Peyer's patch (tissue), 4 donors: ENCODE measurements at places on chromosomes 1 and 21. TPM values are rescaled to one million over a fixed set of nuclear protein-coding genes. Genes with fewer than 3 reads are reported as not detected.

LZIC gene
- 38.8 TPM for total RNA-seq

SLC22A15 gene
- total RNA-seq = 0.53 TPM

RPTN gene
- total RNA-seq = not detected

SPRR5 gene
- not detected for total RNA-seq

GRCh38 chr1:161486806-161487741, 18.2 kb upstream of the FCGR2A start:
- DNase-seq = peak; percentile 25

- no peak for DNase-seq
Measured at GRCh38 chr1:205531191-205532025, 26.9 kb downstream of the CDK18 start.

DNA sequence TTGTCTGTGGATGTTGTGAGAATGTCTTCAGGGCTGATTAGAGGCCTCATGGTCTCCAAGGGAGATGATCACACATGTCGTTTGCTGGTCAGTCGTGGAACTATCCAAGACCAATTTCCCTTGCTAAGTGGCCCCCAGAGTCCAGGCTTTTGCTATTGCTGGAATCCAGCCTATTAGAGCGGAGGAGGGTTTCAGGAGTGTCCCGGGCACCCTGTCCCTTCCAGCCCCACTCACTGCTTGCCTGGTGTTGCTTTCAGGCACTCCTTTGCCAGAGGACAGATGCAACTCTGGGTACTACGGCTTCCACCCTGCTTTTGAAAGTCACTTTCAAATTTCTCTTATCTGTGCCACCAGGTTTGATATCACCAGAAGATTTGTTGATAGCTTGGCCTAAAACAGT, 149.1 kb downstream of the NOS1AP start:
- no peak for DNase-seq

DNA sequence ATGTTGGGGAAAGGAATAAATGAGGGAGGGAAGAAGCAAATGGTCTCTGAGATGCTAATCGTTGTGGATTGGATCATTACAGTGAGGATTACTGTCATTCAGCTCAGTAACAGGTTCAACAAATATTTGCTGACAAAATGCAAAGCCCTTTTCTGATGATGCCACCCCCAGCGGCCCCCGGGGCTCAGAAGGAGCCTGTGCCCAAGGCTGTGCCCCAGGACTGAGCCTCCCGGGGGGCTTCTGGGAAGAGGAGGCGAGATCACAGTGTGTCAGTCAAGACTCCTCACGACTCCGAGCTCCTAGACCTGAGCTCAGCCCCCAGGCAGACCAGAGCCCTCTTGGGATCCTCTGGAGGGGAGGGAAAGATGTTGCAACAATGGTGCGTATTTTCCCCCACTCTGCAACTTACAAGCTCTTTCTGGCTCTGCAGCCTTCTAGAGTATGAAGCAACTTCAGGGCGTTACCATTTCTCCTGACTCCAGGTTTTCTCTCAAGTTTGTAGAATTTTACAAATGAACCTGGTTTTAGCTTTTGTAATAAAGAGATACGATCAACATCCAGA, 20.8 kb downstream of the EPHA8 start:
- no peak for DNase-seq

- no peak for DNase-seq
Measured at GRCh38 chr1:219661464-219662092, 48.7 kb upstream of the ZC3H11B start.

DNA sequence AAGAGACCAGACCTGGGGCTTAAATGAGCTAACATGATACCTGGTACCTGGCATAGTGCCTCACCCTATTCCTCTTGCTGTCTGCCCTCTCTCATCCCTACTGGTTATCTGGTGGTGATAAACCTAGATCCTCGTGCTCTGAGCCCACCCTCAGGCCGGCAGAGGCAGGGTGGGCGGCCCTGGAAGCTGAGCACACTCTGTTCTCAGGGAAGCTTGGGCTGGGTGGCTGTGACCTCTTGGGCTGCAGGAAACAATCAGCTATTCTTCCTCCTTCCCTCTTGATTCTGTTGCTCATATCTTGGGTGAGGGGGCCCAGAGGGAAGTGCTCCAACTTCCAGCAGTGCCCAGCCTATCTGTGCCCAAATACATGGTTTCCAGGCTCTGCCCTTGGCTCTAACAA, 42.0 kb downstream of the SDC3 start:
- no peak for DNase-seq

DNA sequence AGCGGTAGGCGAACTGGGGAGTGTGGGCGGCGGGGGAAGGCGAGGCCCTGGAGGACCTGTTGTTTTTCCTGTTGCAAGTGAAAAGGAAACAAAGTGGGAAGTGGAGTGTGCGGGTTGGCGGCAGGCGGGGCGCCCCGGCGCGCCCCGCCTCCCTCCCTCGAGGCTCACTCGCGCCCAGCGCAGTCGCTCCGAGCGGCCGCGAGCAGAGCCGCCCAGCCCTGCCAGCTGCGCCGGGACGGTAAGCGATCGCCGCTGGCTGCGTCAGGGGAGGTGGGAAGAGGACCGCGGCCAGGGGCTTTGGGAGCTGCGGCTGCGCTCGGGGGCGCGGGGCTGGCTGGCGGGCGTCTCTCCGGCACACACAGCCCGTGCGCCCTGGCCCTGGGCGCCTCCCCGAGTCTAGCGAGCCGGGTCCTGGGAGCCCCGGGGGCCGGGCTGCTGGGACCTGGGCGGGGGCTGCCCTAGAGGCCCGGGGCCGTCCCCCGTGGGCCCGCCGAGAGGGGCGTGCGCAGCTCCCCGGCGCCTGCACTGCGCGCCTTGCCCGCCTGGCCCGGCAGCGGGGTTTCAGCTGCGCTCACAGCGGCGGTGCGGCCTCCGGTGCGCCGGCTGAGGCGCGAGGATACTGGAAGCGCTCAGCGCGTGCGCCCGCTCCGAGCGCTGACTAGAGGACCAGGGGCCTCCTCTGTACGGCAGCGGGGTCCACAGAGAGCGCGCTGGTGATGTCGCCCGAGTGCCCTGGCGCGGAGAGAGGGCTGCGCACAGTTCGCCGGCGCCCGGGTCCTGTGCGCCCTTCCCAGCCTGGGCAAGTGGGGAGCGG, at the start of gene PIK3CD:
PIK3CD (plus strand) TSS at position 167 of the 814 bp plus-strand sequence. CDS start 58,725 bp downstream, outside the sequence.
- DNase-seq = no peak

DNA sequence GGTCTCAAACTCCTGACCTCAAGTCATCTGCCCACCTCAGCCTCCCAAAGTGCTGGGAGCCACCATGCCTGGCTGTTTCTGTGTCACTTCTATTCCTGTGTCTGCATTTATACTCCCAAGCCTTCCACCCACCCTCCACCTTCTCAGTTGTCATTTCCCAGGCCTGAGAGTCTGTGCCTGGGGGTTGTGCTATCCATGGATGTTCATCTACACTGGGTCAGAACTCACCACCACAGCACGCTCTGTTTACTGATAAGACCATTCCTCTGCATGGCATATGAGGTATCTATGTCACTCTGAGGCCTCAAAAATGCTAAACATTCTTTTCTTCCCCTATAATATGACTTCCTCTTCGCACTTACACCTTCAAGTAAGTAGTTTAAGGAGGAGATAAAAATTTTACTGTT, 6.1 kb downstream of the NENF start:
- no peak for DNase-seq

GRCh38 chr1:203612932-203613682, 13.5 kb upstream of the ATP2B4 start:
- DNase-seq = peak; percentile 56

DNA sequence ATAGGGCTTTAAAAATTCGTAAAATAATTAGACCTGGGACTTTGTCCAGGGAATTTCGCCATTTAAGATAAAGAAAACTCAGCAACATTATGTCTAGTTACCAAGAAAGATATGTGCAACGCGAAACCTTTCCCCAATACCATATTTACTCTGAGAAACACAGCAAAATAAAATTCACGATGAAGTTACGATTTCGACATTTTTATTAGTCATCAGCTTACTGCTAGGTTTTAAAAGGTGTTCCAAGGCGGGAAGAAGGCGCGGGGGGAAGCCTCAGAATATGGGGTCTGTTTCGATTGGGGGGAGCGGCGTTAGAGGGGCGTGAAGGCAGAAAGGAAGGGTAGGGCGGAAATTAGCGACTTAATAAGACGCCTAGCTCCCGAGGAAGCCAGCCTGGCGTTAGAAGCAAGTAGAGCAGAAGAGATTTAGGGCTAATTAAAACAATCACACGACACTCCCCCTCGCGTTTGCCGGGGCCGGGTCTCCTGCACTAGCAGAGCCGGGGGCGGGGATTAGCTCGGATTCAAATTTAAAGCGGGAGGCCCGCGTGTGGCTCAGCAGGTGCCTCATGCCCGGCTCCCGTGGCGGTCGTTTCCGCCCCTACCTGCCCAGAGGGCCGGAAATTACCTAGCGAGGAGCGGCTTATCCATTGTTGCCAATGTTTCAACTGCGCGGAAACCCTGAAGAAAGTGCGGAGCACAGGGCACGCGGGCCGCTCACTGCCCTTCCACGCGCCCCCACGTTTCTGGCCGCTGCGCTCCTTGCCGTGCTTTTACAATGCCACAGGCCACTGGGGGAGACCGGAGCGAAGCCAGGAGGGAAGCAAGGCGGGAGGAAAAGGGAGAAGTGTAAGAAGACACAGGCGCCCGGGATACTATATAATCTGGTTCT, 795 bp upstream of the POU2F1 start:
- peak; percentile 94 for DNase-seq

DNA sequence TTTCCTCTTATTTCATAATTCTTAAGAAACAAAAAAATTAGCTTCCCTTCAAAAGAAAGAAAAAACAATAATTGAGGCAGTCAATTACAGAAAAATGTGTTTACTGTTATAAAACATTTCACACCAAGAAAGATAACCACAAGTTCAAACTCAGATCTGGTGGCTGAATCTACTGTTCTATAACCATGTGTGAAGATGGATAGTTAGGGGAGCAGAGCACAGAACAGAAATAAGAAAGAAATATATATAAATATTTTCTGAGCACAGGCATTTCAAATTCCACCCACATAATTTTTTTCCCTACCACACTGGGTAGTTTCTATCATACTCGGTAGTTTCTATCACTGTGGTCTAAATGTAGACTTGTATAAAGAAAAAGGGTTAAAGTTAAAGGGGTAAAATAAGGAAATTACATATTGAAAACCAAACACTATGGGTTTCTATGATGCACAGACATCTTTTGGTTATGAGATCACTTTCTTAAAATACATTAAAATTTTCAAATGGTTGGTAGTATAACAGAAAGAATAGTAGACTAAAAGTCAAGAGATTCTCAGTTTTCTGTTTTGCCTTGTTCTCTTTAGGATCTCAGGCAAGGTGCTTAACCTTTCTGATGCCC, 10.8 kb downstream of the LYST start:
- no peak for DNase-seq

DNA sequence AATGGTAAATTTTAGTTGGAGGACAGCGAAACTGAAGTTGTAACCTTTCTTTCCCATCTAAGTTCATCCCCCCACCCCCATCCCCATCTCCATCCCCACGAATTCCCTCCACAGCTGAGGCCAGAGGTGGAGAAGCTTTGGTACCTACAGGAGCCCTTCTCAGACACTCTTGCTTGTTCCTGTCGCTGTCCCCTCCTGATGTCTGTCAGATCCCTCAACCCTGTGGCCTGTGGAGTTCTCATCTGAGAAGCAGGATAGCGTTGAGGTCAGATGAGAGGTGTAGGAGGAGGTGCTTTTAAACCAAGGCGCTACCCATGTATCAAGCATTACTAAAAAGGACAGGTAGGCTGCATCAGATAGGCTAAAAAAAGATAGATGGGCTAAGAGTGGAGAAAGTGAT, 769 bp downstream of the NTPCR start:
- DNase-seq = peak; percentile 40

- no peak for DNase-seq
Measured at GRCh38 chr1:239886266-239886665, 205.4 kb upstream of the FMN2 start.

DNA sequence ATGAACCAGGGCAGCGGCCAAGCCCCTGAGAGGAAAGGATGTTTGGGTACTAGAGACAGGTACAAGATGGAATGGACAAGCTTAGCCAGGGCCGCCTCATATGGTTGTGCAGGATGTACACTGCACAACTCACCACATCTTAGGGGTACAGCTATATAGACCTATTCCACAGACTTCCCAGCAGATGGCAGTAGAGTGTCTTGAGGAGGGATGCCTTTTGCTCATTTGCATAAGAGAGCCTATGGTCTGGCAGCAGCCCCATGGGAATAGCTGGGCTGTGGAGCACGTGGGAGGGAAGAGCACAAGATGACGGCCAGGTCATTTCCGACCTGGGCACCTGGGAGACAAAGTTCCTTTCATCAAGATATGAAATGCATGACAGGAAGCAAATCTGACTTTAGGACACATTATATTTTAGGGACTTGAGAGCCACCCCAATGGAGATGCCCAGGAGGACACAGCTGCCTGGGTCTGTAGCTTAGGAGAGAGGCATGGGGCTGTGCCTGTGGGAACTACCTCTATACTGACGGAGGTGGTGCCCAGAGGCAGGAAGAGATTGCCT, 215.5 kb downstream of the KCNJ6 start:
- no peak for DNase-seq

GRCh38 chr1:193104502-193104906, 710 bp downstream of the GLRX2 start:
- peak; percentile 72 for DNase-seq

DNA sequence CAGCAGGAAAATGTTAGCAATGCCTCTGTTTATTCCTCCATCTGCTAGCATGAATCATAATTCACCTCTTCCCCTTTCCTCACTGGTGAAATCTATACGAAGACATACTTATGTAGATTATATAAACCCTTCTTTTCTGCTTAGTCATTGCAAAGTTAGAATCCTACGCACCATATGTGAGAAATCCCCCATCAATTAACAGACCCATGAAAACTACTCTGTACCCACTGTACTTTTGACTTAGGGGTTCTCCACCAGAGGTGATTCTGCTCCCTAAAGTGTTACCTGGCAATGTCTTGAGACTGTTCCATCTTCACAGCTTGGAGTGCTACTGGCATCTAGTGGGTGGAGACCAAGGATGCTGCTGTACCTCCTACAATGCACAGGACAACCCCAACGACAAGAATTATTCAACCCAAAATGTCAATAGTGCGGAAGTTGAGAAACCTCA, 49.6 kb upstream of the KCTD3 start:
- no peak for DNase-seq

DNA sequence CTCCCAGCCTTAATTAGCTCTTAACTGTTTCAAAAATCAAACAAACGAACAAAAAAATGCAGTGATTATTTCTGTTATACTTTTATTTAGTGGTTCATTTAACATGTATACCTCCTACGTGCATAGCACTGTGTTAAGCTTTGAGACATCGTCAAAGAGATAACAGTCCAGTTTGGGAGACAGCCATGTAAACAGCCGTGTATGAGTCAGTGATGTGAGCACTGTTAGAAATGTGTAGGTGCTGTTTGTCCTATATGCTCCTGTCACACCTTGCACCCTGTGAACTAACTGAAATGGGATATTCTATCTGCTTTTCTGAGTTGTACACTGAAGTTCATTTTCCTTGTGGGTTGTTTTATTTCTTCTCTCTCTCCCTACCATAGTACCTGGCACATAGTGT, 109.7 kb upstream of the CACYBP start:
- no peak for DNase-seq

- no peak for DNase-seq
Measured at GRCh38 chr1:113141650-113142473, 68.9 kb downstream of the LRIG2 start.
